ENCODE measurements at places on chromosomes 7 and 10. TPM values are rescaled to one million over a fixed set of nuclear protein-coding genes. Genes with fewer than 3 reads are reported as not detected.

ELN gene
- 8,224 TPM for total RNA-seq

ZNF736 gene
- total RNA-seq: not detected

MYH16 gene
- total RNA-seq: not detected

DNA sequence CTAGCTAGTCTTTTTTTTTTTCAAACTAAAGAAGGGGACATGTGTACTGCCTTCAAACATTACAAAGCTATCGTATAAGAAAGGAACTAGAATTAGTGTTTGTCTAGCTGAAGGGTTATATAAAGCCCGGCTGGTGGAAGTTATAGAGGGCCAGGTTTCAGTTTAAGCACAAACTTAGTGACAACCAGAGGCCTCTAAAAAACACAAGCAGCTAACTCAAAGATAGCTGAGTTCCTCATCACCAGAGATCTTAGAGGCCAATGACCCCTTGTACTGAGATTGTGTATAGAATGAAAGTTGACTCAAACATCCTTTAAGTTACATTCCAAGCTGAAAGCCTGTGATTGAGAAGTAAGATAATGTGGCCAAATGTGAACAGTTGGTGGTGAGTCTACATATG, 28.1 kb upstream of the SGMS1 start:
- DNase-seq: no peak

DNA sequence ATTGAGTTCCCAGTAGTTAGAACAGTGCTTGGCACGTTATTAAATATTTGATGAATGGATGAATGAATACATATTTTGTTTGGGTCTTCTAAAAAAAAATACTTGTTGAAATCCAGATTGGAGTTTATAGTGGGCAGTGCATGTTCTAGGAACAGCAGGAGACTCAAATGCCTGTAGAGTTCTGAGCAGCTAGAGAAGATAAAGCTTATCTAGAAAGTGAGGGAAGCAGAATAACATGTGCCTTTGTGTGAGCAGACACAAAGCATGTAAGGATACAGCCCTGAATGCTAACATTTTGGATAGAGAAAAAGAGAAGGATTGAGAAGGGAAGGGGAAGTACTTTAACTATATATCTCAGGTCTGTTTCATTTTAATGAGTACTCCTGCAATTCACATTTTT, 71.9 kb downstream of the SRI start:
- no peak for DNase-seq

GRCh38 chr10:3127921-3128320, 44.7 kb downstream of the PITRM1 start:
- DNase-seq: no peak

- DNase-seq: no peak
Measured at GRCh38 chr10:112607506-112607905, 160.5 kb downstream of the VTI1A start.

DNA sequence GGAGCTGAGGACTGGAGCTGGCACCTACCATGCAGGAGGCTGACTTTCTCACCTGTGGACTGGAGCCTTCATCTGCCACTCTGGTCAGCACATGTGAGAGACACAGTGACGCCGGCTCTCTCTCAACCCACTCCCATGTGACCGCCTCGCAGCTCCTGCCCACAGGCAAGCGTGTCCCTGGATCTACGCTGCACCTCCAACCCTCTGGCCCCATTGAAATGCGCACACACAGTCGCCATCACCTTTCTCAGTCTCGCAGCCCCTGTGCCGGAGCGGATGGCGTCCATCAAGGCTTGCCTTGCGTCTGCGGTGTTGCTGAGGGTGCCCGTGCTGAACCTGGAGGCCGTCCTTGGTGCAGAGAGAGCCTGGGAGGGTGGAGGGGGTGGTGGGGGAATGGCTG, 242.2 kb upstream of the GRB10 start:
- no peak for DNase-seq

GRCh38 chr7:4013793-4014192, 668.3 kb upstream of the FOXK1 start:
- no peak for DNase-seq

GRCh38 chr7:76051840-76052239, 3.9 kb downstream of the MDH2 start:
- no peak for DNase-seq

GRCh38 chr7:2480070-2480408, 3.8 kb upstream of the GRIFIN start:
- peak; percentile 86 for DNase-seq

DNA sequence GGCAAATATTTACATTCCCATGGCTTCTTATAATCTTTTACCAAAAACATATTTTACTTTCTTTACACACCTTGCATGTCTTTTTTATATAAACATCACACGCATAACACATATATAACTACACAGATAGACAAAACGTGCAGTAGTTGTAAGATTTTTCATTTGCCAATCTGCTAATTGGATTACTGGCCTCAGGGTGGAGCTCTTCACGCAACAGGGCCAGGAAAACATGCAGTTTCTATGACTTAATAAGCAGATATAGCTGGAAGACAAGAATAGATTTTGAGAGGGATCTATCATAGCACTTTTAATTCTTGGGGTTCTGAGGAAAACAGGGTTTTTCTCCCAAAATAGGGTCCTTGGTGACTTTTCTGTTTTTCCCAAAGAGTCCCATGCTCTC, 12.7 kb downstream of the ACADSB start:
- DNase-seq: no peak

GRCh38 chr10:78972160-78972946, 96.4 kb upstream of the ZMIZ1 start:
- DNase-seq: no peak
